Uterus (tissue), 4 donors: ENCODE measurements at places on chromosomes 7 and 10. TPM values are rescaled to one million over a fixed set of nuclear protein-coding genes. Genes with fewer than 3 reads are reported as not detected.

DNA sequence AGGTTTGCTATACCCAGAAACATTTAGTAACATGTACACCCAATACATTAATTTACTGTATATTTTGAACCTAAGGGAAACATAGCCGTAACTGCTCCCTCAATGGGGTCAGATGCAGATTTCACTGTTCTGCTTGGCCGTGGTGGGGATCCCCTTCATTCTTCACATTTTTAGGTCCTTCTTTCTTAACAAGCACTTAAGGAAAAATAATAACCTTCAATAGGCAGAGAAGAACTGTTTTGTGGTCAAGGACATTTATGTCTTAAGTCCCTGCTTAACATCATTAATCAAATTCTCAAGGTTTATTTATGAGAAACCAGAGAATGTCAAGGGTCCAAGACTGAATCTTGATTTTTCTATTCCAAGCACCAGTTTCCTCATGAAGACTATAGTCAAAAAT is 592.1 kb upstream of the ANKRD30A start:
- no peak for DNase-seq

DNA sequence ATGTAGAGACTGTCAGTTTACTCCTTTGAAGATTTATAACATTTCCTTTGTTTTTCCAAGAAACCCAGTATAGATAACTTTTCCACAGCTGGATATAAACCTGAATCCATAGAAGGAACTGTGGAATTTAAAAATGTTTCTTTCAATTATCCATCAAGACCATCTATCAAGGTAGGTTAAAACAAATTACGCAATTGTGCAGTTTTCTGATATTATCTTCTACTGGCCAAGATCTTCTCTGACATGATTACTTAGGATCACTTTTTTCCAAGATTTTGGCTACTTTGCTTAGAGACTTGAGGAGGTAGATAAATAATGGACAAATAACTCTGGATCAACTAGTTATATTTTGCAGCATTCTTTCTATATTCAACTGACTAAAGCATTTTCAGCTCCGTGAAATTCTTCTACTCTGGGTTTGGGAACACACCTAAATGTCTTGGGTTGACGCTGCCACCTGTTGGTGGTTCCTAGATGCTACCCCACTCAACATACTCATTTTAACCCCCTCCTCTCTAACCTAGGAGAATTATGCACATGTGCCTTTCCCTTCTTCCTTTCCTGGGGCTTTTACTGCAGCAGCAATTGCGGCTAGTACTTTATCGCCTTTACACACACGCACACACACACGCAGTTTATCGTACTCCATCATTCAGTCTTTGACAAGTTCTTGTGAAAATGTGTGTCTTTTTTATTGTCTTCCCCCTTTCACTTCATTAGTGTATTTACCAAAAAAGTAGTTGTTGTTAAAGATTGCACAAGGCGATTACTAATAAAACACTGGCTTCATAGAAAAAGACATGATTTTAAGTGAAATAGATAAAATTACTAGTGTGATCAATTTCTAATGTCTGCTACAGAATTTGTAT is 32.7 kb downstream of the ABCB5 start:
- DNase-seq = no peak

GRCh38 chr7:125599387-125599786 is 669.8 kb upstream of the POT1 start:
- no peak for DNase-seq

DNA sequence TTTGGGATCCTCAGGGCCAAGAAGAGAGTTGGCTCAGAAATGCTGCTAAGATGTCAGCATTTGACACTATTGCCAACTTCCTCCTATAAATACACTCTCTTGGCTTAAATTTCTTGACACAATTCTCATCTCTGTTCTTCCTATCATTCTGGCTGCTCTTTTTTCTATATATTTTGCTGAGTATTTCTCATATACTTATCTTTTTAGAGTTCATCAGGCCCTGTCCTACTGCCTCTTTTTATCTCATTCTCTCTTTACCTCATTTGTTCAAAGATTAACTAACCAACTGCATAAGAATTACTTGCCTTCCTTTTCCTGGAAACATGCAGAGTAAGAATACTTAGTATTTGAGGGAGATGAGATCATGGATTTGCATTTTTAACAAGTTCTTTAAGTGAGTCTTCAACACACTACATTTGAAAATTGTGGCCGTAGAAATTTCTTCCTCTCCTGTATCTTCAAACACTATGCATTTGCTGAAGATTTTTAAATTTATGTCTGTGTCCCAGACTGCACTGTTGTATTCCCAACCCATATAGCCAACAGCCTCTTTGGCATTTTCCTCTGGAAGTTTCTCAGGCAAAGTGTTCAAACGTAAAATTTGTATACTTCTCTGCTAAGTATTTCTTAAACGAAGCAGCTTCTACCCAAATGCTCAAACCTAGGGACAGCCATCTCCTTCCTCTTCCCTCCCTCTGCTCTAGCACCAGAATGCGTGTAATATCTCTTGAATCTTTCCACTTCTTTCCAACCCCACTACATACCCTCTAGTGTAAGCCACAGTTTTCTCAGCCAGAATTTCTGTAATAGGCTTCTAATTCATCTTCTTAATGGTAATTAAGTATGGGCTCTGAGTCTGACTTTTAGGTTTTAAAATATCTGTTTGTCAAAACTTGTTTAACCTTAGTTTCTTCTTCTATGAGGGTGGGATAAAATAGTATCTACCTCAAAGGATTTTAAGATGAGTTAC is 35.5 kb downstream of the ARL4A start:
- no peak for DNase-seq

GRCh38 chr10:78196396-78196795 is 162.7 kb downstream of the RPS24 start:
- no peak for DNase-seq

DNA sequence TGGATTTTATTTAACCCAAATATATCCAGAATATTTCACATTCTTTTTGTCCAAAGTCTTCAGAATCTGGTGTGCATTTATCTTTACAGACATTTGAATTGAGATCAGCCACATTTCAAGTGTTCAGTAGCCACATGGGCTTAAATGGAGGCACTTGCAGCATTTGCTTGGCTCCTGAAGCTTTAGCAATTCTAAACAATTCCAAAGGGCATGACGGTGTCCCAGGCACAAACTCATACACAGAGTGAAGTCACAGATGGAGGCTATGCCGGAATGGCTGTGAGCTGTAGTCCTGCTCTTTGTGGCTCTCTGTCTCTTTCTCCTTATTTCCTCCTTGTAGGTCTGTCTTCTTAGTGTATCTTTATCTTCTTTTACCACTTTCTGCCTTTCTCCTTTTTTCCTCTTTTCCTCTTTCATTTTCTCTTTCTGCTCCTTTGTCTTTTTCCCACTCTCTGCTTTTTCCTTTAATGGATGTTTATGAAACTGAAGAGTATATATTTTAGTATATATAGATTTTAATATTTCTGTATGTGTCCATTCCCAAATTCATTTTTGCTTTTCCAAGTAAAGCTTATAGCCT is 7.7 kb downstream of the AGBL3 start:
- no peak for DNase-seq

- DNase-seq = no peak
Observed at GRCh38 chr7:80467069-80467468, 44.8 kb downstream of the GNAT3 start.

DNA sequence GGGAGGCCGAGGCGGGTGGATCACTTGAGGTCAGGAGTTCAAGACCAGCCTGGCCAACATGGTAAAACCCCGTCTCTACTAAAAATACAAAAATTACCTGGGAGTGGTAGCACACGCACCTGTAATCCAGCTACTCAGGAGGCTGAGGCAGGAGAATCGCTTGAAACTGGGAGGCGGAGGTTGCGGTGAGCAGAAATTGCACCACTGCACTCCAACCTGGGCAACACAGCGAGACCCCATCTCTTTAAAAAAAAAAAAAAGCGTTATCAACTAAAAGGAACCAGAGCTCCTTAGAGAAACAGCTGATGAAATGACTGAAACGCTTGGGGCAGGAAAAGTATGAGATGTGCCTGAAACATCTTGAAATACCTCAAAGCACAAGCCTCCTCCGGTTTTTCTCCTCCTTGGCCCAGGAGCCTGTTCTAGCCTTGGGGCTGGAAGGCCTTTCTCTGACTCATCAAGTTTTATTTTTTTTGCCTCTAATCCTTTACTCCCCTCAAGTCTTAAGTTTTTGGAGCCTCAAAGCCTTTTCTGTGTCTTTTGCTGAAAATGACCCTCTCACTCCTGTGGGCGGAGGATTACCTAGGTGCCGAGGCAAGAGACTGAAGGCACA is 2.6 kb upstream of the METTL27 start:
- DNase-seq = peak; percentile 64

DNA sequence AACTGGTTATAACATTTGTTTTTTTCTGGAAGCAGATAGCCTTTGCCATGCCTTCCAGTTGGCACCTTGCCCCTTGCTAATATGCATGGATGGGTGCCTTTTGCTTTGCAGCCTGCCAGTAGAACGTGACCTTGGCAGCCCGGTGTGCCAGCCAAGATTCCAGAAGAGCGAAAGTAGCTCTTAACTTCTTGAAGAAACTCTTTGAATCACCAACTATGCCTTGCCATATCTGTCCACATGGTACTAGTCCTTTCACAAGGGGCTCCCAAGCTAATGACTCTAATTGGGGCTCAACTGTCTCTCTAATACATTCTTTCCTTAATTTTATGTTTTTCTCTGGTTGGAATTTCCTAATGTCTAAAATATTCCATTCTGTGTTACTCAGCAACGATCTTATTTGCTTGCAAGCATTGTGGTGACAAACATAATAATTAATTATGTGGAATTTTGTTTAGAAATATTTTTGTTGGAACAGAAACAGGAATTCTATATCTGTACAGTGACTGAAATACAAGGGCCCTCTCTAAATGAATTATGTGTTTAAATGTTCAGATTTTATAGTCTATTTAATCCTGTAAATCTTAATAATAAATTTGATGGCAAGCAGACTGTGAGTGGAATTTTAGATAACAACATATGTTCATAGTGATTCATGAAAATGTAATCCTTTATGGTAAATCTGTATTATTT is 45.8 kb downstream of the HDAC9 start:
- peak; percentile 48 for DNase-seq

- no peak for DNase-seq
Observed at GRCh38 chr7:24390376-24391157, 106.6 kb downstream of the NPY start.

DNA sequence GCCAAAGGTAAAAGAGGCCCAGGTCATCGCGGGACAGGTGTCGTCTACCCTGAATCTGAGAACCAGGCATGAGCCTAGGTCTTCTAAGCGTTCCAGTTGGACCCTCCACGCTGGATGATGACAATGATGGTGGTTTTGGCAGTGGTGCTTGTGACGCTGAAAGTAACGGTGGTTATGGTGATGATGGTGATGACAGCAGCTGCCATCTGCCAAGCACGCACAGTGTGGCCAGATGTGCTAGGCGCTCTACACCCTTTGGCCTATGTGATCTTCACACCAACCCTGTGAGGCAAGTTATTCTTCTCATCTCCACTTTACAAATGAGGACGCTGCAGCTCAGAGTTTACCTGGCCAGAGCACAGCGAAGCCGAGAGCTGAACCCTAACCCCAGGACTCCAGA is 93.9 kb downstream of the FAM53B start:
- no peak for DNase-seq

- DNase-seq = no peak
Observed at GRCh38 chr7:137762334-137762733, 84.4 kb downstream of the DGKI start.

- no peak for DNase-seq
Observed at GRCh38 chr10:127715782-127716378, 21.1 kb upstream of the FOXI2 start.

DNA sequence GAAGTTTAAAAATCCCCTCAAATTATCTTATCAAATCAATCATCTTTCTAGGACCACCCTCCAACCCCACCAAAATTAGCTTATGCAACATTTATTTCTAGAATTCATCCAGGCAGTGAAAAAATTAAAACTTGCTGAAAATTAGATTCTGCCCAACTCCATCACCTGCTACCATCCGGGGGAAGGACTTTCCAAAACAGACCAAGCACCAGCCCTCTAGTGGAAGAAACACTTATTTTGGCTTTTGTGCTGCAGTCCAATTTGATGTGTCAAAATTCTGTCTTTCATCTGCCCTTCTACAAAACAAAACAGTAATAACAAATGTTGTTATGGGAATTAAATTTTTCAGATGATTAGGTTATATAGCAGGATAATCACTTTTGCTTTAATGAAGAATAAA is 35.1 kb downstream of the GCC1 start:
- DNase-seq = no peak

GRCh38 chr7:44380831-44381493 is 55.6 kb upstream of the CAMK2B start:
- DNase-seq = no peak

- no peak for DNase-seq
Observed at GRCh38 chr10:31041011-31041410, 9.3 kb upstream of the ZNF438 start.

DNA sequence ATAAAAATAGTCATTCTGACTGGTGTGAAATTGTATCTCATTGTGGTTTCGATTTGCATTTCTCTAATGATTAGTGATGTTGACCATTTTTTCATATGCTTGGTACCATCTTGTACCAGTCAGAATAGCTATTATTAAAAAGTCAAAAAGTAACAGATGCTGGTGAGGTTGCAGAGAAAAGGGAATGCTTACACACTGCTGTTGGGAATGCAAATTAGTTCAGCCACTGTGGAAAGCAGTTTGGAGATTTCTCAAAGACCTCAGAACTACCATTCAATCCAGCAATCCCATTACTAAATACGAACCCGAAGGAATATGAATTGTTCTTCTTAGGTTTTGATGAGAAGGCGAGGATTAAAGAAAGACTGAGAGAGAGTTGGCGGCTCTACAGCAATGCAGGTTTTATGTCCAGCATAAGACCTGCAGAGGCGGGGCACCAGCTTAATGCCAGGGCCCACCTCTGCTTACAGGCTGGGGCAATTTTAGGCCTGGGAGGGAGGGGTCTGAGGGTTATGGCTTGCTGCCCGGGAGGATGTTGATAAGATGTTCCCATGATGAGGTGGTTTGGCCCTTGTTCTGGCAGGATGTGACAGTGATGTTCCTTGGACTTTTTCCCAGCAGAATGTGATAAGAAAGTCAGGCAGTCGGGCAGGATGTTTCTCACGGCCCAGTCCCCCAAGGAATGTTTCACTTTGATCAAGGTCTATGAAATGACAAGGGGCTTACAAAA is 74.4 kb downstream of the MEST start:
- peak; percentile 23 for DNase-seq

- DNase-seq = no peak
Observed at GRCh38 chr10:95606922-95607321, 45.8 kb upstream of the SORBS1 start.

Gene AVPI1
- 15.1 TPM for total RNA-seq

Gene MSS51
- total RNA-seq = 0.51 TPM

Gene RGR
- total RNA-seq = not detected

Gene LSM5
- total RNA-seq = 60.3 TPM

Gene LRRC18
- not detected for total RNA-seq

Gene PKD2L1
- total RNA-seq = not detected

Gene FAM237B
- not detected for total RNA-seq

Gene NODAL
- total RNA-seq = not detected

Gene SPDYE6
- total RNA-seq = not detected

Gene MCM10
- total RNA-seq = not detected
